ENCODE measurements at places on chromosomes 5 and 9.

DNA sequence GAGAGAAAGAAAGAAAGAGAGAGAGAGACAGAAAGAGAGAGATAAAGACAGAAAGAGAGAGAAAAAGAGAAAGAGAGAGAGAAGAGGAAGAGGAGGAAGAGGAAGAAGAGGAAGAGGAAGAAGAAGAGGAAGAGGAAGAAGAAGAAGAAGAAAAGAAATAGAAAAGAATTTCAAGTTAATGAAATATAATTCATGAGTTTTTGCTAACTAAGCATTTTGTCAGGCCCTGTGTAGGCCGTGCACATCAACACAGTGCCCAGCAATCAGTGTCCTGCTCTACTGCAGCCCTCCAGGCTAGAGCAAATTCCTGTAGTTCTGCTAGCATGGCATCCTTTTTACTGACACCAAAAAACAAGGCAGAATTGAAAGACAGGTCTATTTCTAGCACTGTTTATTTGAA lies 62.1 kb downstream of the PLPP1 start:
- DNase-seq = no peak

DNA sequence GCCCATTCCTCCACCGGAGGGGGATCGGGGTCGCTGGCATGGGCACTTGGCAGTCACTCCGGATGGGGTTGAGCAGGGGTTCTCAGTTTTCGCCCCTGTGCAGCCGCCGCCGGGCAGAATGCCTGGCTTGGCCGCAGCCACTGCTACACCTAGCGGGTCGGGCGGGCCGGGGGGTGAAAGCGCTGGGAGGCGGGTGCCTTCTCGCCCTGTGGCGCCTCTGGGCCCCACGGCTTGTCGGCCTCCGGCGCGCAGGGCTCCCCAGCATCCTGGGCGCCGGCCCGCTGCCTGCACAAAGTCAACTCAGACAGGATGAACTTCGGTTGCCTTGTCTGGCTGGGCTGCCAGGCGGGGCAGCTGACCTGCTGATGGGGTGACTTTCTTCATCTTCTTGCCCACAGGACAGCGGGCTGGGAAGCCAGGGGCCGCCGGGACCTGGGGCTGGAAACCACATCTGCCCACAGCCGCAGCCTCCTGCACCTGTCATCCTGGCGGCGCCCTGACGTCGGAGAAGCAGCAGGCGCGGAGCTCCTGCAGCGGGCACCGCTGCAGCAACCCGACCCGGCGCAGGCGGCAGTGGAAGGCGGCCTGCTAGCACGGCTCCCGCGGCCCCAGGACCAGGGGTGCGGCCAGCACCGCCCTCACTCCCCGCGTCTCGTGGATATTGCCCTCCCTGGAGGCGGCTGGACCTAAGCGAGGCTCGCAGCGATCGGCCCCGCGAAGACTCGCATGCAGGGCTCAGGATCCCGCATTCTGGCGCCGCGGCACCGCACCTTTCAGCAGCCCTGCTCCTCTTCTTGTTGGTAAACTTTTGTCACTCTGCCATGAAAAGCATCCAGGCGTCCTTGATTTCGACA lies 1.3 kb upstream of the ANKRD18A start:
- no peak for DNase-seq

DNA sequence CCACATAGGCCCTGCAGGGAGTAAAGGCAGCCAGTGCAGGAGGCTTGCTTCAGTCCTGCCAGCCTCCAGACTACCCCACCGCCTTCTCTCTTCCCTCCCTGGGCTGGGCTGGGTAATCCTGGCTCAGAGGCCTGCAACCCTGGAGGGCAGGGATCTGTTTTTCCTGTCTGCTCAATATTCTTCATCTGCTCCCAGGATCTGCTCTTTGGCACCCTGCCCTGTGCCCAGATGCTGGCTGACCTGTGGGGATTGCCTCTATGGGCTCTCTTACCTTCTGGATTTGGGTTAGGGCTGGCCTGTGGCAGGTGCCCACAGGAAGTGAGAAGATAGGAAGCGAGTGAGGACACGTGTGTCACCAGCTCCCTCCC lies 7.3 kb upstream of the ANGPTL2 start:
- no peak for DNase-seq

GRCh38 chr5:87195616-87196015 lies 72.1 kb upstream of the RASA1 start:
- no peak for DNase-seq

DNA sequence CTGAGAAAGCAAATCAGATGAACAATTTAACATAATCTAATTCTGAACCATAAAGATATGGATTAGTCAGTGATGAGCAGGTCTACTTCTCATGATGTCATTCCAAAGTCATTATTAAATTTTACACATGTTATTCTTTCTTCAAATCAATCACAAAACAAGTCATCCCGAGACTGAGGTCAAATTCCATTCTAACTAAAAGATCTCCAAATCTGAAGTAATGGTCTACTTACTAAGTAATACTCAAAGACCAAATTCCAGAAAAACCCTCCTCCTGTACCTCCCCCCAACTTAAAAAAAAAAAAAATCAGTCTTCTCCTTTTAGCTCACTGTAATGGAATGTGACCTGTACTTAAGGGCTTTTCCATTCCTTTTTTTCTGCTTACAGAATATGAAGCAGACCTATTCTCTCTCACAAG lies 4.7 kb downstream of the PFDN1 start:
- no peak for DNase-seq

Data from stimulated activated CD8-positive, alpha-beta memory T cell treated with anti-CD3 and anti-CD28 coated beads, Interleukin-7, amount 100 ng/mL, for 48 hours (primary cell).